Dermis microvascular lymphatic vessel endothelial cell (primary cell): ENCODE measurements at places on chromosomes 4 and X.

DNA sequence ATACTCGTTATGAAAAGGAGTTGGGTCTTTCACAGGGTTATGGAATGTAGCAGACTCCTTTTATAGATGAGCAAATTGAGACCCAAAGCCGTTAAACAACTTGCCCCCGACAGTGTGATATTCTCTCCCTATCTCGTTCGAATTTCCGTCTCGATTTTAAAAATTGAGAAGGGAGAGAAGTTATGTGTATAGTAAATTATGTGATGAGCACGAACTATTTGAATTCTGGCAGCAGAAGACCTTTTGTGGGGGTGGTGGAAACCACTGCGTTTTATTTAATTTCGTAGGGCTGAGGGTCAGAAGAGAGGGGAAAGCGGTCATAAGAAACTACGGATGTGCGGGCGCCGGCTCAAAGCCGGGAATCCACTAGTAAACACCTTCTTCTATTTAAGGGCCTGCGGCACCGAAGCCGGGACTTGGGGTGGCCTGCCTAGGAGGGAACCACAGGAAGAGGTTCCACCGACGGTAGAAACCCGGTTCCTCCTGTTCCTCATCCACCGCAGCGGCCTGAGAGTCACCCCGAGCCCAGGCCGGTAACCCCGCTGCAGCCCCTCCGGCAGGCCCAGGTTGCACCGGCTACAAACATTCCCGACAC, 1.5 kb upstream of the DDX3X start:
- DNase-seq, result no peak

GRCh38 chr4:142567199-142567598, 278.9 kb downstream of the INPP4B start:
- no peak for DNase-seq

DNA sequence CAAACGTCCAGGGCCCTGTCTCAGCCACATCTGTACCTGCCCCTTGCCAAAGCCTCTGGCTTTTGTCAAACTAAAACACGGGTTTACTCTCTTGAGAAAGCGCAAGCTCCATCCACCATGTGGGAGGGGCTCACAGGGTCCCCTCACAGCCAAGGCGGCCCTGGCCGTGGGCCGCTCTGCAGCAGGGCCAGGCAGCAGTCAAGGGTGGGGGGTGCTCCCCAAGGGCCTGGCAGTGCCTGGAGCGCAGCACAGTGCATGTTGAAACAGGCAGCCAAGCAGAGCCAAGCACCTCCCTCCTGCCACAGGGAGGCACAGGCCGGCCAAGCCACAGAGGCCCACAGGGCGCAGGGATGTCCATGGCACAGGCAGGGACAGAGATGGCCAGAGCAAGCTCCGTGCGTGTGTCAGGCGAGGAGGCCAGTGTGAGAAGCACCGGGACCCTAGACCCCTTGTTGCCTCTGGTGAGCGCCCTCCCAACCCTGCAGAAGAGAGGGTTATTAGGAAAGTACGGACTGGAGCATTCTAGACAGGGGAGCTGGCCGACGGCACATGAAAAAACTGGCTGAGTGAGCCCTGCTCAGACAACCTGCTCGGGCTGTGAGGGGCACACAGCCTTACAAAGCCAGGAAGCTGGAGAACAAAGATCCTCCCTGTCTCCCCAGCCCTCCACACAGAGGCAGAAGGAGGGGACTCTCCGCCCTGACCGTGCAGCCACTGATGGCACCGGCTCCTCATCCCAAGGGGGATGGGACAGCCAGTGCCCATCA, 39.0 kb downstream of the FAM53A start:
- no peak for DNase-seq

- no peak for DNase-seq
Observed at GRCh38 chrX:28576117-28576516, 11.1 kb upstream of the IL1RAPL1 start.

GRCh38 chr4:70877556-70877955, 24.6 kb upstream of the MOB1B start:
- DNase-seq, result no peak

DNA sequence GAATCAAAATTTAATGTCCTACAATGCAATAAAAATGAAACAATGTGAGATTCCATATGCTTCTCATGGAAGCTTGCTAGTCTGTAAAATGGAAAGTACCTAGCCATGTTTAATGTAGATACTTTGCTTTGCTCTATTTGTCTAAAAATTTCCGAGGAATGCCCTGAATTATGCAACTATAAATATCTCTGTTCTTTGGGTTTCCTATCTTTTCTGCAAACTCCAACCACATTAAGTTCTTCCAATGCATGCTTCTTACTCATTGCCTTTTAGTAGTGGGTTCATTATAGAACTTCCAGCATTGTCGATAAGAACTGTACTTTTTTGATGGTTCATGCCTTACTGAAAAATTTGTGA, 178.3 kb downstream of the RASL11B start:
- no peak for DNase-seq
